ENCODE measurements at places on chromosomes 3 and 15.

DNA sequence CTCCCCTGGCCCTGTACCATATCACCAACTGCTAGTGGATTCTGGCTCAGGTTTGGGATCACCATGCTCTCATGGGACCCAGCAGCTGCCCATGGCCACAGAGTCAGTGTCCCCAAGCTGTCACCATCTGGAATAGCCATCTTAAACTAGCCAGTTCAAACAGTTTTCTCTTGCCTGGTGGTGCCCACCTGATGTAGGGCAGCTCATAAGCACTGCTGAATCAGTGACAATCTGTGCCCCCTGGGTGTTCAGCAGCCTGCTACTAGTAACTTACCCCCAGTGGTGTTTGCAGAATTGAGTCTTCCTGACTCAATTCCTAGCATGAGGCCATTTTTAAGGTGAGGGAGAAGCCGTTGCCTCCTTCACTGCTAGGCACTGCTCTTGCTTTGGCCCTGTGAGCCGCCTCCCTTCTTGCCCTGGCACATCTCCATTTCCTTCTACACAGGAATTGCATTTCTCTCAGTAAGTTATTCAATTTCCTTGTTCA lies 7.9 kb downstream of the RPSA start:
- DNase-seq: no peak

- no peak for DNase-seq
These were observed 117.4 kb downstream of the IL12A start for GRCh38 chr3:160105907-160106584.

DNA sequence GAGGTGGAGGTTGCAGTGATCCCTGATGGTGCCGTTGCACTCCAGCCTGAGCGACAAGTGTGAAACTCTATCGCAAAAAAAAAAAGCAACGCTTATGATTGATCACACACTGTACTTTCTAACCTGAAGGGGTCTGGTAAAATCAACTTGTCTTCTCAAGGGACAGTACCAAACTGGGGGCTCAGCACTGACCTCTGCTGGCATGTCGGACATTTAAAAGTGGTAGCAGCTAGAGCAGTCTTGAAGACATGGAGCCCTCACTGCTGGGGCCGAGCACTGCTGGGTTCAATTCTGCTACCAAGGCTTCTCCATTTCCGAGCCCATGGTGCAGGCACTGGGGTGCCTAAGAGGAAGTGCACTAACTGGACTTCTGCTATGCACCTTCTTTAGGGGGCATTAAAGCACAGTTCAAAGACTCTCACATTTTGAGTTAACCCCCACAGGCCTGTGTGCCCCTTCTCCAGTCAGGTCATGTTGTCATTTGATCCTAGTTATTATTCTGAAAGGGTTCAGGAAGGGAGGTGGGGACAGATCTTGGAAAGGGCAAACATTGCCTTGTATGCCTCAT lies 26.4 kb upstream of the LAMP3 start:
- no peak for DNase-seq

GRCh38 chr15:29674661-29675533 lies 147.4 kb downstream of the TJP1 start:
- no peak for DNase-seq

DNA sequence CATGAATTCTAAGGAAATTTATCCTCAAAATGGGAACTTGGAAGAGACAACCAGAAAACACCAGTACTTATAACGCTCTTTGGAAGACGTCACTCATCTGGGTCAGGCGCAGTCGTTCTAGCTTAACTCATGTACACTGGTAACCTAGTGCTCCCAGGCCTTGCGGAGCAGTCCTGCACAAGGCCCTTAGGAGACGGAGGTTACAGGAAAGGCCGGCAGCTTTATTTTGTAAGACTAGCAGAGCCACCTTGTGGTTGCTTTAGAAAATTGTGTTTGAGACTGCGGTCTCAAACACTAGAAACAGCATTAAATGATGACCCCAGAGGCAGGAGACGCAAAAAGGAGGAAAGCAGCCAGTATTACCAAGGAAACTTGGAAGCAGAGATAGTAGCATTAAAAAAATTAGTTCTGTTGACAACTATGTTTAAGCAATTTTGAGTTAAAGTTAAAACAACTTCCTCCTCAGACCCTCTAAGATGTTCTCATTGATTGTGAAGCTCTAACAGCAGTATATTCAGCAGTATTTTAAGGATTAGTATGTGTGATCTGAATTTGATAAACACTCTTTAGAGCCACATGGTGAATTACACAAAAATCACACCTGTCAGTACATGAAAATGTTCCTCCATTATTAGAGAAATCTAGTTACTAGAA lies 141.9 kb upstream of the C2CD4B start:
- no peak for DNase-seq

DNA sequence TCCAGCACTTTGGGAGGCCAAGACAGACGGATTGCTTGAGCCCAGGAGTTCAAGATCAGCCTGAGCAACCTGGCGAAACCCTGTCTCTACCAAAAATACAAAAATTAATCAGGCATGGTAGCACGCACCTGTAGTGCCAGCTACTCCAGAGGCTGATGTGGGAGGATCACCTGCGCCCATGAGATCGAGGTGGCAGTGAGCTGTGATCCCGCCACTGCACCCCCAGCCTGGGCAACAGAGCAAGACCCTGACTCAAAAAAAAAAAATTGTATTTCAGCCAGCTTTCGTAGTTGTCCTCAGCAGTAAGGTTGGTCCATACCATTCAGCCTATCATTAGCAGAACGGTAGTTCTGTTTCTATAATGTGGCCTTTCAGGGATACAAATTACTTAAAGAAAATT lies 66.6 kb upstream of the FURIN start:
- DNase-seq: peak; percentile 50

DNA sequence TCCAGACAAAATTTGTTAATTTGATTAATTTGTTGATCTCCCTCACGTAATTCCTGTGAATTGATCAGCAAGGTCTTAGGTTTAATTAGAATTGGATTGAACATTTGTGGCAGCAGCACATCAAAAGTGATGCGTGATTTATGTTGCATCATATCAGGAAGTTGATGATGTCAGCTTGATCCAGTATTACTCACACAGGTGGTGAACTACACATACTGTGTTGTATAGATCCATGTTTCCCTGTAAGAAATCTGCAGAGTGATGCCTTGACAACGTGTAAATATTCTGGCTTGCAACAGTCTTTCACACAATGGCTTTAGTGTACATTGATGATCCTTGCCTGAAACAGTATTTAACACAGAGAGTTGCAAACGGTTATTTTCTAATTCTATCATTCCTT lies 200.4 kb downstream of the ADAMTSL3 start:
- no peak for DNase-seq

GRCh38 chr3:159185443-159186050 lies 383.7 kb downstream of the MFSD1 start:
- DNase-seq: no peak

GRCh38 chr15:90174140-90174875 lies 26.8 kb upstream of the SEMA4B start:
- DNase-seq: peak; percentile 95

GRCh38 chr3:58491506-58492402 lies at the start of gene KCTD6:
Gene KCTD6, plus strand, starts transcription at chr3:58492096. Its CDS starts 6,660 bp downstream, at chr3:58498756.
- peak; percentile 96 for DNase-seq

DNA sequence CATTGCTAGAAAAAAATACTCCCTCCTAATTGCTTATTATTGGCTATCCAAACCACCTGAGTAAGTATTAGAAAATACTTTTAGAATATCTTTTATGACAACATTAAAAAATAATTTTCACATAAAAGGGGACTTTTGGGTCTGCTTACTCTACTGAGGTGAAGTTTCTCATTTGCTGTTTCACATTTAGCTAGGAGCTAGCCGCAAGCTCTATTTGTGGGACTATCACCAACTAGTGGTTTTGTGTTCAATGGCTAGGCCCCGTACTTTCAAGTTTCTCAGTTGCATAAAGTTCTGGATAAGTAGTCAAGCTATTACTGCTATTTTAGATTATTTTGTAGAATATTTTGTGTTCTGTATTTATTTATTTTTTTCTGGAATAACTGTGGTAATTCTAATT lies 244.2 kb upstream of the SLITRK3 start:
- DNase-seq: no peak

- DNase-seq: no peak
These were observed 215.3 kb downstream of the OPA1 start for GRCh38 chr3:193808317-193808716.

- no peak for DNase-seq
These were observed 4.2 kb upstream of the RASL12 start for GRCh38 chr15:65072027-65072426.

DNA sequence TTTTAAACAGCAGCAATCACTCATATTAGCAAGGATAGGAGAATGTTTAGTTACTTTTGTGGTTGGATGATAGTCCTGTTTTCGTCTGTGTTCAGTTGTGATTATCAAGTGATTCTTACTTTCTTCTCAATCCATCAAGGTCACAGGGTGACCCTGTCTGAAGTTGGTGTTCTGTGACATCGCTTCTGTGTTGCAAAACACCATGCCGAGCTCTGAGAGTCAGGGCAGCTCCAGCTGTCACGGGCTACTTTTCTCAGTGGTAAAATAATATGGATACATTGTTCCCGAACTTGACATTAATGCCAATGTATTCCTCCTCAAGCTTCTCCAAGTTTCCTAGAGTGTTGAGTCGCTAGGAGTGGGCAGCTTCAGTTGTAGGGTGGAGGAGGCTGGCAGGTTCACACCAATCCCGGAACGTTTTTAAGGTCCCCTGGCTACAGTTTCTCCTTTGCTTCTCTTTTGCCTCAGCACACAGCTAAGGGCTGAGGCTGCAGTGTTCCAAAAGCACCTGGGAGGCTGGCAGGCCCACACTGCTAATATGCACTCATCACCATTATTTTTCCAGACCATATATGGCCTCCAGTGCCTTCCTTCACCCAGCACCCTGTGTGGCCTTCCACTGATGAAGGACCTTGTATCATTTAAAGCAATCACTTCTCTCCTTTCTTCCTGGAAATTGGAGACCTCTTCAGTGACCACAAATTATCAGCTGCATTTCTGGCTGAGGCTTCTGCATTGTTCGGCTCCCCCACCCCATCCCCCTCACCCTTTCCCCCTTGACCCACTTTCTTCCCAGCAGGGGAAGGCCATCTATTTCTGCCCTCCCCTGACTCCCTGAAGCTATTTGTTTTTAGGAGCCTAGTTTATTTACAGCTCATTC lies 25.8 kb downstream of the COLQ start:
- DNase-seq: no peak
